ENCODE measurements at places on chromosomes 6 and 20.

DNA sequence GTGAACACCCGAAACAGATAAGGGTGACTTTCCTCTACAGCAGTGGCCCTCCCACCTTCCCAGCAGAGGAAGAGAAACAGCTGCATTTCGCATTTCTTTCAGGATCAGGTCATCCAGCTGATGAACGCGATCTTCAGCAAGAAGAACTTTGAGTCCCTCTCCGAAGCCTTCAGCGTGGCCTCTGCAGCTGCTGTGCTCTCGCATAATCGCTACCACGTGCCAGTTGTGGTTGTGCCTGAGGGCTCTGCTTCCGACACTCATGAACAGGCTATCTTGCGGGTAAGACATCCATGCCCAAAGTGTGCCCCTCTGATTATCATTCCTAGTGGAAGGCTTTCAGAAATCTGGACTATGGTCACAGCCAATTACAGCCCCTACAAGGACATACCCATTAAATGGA is 27.8 kb upstream of the MROH8 start:
- DNase-seq = no peak

- DNase-seq = no peak
Observed at GRCh38 chr20:54456423-54456822, 19.0 kb upstream of the DOK5 start.

DNA sequence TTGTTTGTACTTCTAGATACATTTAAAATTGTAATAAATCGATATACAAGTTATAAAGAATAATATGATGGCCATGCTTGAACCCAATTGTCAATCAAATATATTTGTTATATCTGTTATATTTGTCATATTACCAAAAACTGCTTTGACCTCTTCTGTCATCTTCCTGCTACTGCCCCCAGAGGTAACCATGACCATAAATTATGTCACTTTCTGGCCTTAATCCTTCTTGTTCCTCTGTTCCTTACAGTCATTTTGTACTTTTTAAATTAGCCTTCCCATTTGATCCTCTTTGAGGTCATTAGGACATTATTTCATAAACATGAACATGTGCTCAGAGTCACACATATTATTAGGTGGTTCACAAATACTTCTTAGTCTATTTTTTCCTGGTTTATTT is 124.7 kb downstream of the HFE start:
- DNase-seq = no peak

DNA sequence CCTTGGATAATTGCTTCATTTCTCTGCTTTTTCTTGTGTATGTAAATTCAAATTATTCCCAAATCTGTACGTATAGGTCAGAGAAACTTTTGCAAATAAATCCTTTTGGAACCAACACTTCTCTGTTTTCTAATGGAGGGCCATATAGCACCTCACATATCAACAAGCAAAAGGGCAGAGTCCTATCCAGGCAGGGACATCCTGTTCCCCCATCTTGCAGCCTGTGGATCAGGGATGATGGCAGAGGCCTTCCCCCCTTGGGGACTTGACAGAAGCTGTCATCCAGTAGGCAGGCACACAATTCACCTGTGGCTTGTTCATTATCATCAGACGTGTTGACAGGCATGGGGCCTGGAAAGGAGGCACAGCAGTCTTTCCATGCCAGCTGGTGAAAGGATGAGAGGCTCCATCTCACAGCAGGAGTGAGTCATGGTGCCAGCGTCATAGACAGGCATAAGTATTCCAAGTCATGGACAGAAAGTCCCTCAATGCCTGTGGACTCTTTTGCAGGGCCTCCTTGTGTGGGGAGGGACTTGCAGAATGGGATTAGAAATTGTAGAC is 31.8 kb upstream of the PLEKHG1 start:
- DNase-seq = no peak

- DNase-seq = no peak
Observed at GRCh38 chr6:106763361-106763760, 134.0 kb downstream of the QRSL1 start.

DNA sequence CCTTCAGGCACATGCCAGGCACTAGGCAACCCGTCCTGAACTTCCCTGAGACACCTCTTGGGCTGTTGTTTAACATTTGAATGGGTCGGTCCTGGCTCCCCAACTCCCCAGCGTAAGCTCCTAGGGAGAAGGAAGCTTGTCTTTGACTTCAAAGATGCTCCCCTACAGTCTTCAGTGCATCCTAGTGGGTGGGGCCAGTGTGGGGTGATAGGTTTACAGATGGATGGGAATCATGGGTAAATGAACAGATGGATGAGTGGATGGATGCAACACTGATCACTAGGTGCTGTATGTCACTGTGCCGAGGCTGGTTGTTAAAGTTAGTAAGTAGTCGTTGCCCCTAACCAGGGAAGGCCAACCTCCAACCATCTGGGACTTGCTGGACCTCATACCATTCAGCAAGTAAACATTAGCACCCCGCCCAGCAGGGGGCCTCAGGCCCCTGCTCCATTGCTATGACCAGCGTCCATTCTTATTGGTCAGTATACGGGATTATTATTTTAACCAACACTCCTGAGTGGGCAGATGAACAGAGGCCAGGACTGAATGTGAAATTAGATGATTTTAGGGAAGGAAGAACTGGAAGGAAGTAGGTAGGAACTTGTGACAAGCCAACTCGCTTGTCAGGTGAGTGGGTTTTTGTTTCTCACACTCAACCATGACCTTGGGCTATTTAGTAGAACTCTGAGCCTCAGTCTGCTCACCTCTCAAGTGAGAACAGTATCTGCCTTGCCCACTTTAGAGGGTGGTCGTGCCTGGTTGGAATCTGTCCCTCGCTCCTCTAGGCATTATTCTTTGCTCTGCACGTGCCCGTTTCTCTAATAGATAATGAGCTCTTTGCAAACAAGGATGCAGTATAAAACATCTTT is 82.9 kb upstream of the FOXP4 start:
- DNase-seq = no peak

DNA sequence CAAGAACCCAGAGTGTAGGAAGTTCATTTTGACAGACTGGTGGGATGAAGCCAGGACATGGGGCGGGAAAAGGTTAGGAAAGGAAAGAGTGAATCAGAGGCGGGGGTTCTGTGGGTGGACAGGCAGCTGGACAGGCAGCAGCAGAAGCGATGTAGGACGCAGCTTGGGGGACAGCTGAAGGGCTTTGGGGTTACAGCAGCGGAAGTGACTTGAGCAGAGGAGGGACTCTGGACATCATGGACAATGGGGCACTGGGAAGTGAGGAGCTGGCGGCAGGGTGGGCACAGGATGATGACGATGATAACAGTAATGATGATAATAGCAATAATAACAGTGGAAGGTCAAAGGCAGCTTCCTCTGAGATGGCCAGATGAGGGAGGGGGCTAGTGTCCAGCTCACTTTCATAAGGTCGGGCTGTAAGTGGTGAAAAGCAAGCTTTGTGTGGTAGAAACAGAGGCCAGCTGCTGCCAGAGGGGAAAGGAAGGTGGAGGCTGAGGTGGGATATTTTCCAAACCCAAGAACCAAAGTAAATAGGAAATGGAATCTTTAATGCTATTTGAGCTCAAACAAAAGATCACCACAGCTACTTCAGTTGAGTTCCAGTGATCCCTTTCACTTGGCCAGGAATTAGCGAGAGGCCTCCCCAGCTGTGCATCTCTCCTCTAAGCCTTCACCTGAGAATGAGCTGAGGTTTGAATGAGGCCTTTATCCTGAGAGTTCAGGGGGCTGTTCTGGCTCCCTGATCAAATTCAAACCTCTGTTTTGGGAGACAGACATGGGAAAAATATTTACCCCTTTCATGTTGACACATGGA is 433.5 kb downstream of the DHX35 start:
- DNase-seq = no peak

DNA sequence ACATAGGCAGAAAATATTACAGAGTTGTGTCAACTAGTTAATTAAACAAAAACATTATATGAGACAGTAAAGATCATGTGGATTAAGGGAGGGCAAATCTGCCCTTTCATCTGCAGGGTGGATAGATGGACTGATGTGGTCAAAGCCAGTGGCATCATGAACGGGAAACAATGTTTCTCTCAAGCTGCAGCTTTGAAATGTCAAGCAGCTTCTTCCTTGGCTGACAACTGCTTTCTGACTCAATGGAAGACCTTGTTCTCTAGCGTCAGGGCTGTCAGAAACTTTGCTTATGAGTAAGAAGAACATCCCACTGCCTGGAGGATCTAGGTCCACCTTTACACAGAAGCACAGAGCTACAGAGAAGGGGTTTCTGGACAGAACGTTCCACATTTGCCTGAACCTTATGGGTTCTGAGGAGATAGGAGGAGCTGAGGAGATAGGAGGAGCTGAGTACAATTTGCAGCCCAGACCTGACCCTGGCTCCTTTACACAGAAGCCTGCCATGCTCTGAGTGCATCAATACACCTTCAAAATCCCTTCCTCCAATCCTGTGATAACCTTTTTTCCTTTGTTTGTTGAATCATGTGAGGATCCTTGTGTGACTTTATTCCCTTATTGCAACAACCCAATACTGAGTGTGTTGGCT is 6.1 kb downstream of the CST5 start:
- no peak for DNase-seq

DNA sequence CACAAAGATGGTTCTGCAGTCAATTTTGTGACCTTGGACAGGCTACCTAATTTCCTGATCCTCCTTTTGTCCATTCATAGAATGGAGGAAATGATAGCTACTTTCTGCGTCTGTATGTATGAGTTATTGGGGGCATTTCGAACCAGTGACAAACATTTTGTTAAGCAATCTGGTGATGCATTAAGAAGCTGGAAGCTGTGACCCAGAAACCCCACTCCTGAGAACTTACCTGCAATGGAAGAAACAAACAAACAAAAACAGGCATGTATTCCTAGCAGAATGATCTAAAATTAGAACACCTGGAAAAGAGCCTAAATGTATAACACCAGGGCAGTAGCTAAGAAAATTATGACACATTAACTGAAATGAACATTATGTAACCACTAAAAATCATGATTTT is 33.4 kb upstream of the PRND start:
- no peak for DNase-seq

- DNase-seq = peak; percentile 37
Observed at GRCh38 chr6:118618676-118619377, 32.6 kb downstream of the CEP85L start.

GRCh38 chr6:15250187-15251168 is 4.6 kb downstream of the JARID2 start:
- no peak for DNase-seq

- DNase-seq = no peak
Observed at GRCh38 chr20:9389346-9389745, 125.0 kb upstream of the LAMP5 start.

DNA sequence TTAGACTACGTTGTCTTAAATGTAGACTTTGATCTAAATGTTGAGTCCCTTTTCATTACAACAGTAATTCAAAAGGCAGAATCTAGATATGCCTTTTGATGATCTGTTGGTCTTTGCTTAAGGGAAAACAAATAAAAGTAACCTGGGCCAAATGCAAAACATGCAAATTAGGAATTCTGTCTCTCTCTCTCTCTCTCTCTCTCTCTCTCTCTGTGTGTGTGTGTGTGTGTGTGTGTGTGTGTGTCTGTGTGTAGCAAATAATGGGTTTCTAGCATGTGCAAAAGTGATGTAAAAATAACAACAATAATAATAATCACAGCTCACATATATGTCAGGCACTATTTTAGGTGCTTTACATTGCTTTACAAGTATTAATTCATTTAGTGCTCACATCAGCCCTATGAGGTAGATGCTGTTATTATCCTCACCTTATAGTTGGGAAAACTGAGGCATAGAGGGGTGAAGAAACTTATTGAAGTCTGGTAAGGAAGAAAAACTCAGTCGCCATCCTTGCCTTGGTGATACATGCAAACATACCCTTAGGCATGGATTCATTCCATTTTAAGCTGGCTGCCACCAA is 160.3 kb upstream of the ZNF217 start:
- no peak for DNase-seq

DNA sequence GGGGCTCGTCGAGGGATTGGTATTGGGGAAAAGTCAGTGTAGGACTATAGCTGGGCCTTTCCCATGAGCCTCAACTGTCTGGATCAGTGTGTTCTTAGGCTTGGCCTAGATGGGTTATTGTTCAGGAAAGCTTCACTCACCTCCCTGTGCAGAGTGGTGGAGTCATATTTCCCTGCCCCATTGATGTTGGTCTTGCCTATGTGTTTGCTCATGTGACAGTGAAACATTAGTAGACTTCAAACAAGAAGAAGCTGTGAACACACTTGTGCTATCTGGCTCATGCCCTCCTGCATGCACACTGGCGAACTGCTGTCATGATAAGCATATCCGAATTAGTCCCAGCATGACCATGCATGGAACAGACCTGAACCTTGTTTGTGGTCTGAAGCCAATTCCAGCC is 171.1 kb downstream of the DHX35 start:
- no peak for DNase-seq

DNA sequence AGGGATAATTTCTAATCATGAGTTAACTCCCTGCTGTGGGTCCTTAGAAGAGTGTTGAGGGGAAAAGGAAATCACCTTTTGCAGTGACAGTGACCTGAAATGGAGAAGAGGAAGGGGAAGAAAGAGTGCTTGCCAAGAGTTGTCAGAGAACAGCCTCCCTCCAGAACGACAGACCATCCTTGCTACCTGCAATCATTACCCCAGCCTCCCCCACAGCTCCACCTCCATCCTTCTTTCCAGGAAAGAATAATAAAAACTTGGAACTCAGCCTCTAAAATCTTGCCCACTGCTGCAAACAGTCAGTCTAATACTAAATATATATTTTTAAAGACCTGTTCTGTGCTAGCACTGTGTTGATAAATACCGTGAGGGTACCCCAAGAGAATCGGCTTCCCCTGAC is 28.7 kb upstream of the FUCA2 start:
- no peak for DNase-seq

DNA sequence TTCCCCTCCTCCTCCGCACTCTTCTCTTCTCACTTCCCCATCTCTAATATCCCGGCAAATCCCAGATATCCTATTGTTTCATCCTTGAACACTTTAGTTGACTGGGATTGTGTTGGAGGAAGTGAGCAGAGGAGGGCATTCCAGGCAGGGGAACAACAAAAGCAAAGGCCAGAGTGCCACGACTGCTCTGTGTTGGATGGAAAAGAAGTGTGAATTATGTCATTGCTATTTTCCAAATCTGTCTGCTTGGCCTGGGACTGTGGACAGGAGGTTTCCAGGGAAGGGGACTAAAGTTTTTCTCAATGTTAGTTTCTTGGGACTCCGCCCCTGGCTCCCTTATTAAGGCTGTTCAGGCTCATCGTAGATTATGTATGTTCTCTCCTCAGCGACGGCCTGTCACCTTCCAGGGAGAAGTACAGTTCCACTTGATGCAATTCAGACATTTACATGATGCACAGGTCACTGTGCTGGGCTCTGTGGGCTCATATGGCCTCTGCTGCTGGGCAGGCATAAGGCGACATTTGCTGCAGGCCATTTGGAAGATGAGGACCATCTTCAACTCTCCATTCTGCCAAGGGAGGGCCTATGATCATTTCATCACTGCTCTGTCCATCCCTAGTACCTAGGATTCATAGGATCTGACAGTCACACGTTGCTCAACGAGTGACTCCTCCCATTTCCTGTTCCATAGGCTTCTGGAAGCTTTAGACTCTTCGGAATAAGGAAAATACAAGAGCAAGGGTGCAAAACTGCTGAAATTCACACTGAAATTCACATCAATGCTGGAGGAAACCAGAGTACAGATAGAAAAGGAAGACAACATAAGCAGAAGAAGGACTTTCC is 99.1 kb upstream of the KCNK16 start:
- DNase-seq = no peak
